ENCODE measurements at places on chromosomes 6 and 20.

DNA sequence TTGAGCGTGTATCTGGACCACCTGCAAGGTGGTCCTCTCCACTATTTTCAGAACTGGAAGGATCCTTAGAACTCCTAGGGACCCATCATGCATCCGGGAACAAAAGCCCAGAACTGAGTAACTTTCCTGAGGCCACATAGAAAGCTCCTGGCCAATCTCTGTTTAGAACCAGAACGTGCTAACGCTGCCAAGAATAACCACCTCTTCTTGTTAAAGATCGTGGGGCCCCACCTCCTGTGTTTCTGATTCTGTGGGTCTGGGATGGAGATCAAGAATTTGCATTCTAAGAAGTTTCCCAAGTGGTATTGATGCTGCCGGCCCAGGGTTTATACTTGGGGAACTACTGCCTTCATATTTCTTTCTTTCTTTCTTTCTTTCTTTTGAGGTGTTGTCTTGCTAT, 13.3 kb downstream of the CD40 start:
- DNase-seq = no peak

- DNase-seq = no peak
These were observed 158.2 kb upstream of the LAMA2 start for GRCh38 chr6:128724738-128725137.

- DNase-seq = no peak
These were observed 65.3 kb downstream of the CD83 start for GRCh38 chr6:14182916-14183315.

DNA sequence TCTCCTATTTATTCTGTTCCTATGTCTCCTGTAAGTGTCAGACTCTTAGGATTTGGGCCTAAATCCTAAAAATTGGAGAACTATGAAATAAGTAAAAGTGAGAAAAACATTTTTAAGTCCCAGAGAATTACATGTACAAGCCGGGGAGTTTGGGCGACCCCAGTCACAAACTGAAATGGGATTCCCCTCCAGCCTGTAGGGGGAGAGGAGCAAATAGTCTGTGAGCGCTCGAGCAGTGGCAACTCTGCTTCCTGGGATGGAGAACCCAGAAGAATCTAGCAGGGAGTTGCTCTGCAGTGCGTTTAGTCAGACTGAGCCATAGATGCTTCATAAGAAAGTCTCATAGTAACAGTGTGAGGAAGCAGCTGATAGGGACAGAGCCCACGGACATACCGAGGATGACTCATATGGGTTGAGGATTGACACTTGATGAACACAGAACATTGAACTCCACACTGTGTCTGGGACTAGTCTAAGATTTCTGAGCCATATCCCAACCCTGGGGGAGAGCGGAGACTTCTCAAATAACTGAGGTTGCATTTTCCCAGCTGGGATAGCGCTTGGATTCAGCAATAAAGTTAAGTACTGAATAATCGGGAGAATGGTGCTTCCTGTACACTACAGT, 437.2 kb downstream of the BCKDHB start:
- no peak for DNase-seq

- no peak for DNase-seq
These were observed 3.9 kb downstream of the LPIN3 start for GRCh38 chr20:41344477-41344876.

DNA sequence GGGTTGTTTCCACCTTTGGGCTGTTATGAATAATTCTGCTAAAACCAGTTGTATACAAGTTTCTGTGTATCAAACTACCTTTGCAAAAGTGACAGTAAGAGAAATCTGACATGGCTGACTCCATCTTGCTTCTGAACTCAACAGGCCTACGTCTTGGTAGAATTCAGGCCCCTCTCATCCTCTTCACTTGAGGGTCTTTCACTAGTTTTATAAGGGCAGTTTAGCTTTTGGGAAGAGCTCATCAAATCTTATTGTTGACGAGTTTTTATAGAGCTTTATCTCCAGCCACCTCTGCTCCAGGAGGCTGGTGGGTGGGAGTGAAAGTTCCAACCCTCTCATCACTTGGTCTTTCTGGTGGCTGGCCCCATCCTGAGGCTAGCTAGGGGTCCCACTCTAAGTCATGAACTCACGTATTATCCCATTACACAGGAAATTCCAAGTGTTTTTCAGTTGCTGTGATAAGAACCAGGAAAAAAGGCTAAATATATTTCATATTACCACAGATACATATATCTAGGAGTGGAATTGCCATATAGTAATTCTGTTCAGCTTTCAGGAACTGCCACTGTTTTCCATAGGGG, 11.6 kb downstream of the SNRPB start:
- DNase-seq = no peak

DNA sequence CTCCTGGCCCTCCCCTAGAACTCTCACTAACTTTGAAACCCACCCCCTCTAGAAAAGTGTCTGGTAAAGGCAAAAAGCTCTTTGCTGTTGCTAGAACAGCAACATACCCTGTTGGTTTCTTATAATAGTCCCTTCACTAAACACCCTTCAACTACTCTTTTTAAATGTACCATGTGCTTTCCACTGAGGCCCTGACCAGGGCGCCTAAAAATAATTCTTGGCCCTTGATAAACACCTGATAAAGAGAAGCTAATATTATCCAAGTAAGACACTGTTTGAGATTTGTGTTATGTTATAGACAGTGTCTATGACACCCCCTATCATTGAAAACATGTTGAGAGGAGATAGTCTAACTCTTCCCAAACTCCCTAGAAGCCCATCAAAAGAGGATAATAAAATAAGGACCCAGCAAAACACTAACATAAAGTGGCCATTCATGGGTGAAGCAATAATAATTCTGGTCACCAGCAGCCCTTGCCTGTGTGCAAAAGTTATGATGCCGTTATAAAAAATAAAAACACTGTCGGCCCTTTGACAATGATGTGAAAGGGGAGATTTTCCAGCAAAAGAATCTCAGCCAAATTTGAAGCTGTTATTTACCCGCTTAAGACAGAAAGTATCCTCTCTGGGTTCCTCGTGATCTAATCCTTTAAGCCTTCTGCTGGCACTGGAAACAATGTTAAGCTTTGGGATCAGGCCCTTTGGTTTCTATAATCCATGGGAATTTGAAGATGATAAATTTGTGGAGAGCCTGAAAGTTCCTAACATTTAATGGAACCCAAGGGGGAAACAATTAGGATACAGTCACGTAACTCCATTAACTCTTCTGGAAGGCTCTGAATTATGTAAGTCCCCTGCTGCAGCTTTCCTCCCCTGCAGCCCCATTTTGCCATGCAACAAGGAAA, 122.6 kb upstream of the PLCB4 start:
- no peak for DNase-seq

DNA sequence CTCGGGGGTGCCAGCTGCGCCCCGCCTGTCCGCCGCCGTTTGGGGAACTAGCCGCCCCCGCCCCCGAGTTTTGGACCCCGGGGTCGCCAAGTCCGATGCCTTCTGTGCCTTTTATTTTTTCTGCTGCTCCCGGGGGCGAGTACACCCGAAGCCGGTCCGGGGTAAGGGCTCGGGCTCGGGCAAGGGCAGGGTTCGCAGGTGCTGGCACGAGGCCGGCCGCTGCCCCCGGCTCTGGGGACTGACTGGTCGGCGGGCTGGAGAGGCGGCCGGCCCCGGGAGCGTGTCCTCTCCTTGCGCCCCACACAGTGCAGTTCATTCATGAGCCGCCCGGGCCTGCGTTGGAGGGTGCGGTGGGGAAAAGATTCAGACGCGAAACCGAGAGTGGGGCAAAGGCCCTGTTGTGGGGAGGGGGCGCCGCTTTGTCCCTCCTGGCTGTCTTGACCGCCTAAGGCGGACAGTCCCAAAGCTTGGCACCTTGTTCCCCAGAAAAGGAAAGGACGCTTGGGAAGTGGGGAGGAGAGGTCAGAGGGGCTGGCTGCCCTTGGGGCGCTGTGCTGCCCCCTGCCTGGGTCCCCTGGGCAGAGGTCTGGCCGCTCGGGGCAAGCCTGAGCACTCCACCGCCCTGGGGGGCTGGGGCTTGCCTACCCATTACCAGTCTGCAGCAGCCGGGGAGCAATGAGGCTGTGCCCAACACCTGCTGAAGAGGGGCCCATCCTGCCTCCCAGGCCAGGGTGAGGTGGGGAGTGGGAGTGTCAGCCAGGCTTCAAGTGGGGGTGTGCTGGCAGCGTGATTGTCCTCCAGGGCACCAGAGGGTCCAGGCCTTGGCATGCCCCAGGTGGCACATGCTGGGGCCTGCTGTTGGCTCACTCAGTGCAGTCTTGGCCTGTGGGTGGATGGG, 915 bp downstream of the TMEM63B start:
- DNase-seq = no peak

DNA sequence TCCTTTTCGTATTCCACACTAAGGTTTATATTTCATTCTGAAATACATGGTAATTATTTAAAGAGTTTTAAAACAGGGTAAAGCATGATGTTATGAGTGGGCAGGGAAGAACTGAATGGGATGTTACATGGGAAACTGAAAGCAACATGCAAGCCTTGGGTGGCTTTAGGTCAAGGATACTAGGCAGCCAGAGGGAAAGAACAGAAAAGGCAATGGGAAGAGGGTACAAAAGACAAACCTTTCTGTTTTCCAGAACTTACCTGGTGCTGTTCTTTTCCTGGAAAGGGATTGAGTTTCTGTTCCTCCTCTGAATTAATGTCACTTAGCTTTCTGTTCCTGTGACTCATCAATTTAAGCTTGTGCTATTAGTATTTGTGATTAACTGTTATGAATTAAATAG, 71.2 kb upstream of the SMIM8 start:
- no peak for DNase-seq

- DNase-seq = no peak
These were observed 255.1 kb upstream of the JAG1 start for GRCh38 chr20:10928841-10929421.

DNA sequence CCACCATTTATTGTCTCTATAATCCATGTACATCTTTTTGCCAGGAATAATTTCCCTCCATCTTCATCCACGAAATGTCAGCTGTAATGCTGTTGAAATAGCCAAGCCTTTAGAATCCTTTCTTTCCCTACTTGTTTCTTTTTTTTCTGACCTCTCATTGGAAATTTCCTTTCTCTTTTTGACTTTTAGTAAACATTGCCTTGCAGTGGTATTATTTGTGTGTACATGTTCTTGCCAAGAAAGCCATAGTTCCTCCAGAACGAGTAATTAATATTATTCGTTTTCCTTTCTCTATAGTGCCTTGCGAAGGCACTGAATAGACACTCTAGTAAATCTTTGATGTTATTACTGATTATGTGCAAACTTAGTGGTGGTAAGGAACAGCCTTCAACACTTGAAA, 282.2 kb downstream of the GJA1 start:
- DNase-seq = no peak

DNA sequence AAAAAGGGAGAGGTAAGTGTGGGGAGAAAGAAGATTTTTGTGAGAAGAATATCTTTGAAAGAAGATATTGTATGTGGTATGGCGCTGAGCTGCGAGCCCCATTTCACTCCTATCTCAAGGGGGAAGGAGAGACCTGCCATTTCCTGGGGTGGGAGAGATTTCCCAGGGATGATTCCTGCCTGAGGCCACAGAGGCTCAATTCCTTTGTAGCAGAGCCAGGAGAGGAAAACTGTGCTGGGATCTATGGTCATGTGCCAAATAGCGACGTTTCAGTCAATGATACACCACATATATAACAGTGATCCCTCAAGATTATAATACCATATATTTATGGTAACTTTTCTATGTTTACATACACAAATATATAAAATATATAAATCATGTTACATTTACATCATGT, 28.9 kb downstream of the TCF21 start:
- no peak for DNase-seq

DNA sequence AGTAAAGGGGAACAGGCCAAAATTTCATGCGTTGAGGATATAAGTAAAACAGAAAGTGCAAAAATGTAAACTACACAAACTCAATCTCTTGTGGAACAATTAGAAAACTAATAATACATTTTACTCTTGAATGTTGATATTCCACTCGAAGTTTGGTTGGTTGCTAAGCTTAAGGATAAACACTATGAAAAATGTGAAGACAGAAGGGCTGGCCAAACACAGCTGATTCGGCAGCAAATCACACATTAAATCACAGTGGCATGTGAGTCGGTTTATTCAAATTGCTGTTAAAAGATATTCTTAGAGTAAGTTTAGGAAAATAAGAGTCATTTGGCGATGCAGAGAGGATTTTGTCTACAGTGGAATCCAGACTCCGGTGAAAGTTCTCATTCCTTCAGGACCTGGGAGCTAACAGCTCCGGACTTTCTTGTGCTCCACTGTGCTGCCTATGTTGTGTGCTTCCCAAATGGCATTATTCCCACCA, 1.4 kb upstream of the EPM2A start:
- DNase-seq = no peak

GRCh38 chr6:85465762-85466161, 15.9 kb downstream of the NT5E start:
- DNase-seq = no peak

GRCh38 chr6:169896826-169897456, 145.5 kb downstream of the ERMARD start:
- DNase-seq = no peak

- no peak for DNase-seq
These were observed at the start of gene HS3ST5 for GRCh38 chr6:114342826-114343781. Gene HS3ST5, minus strand, starts transcription at chr6:114343023. Its CDS starts 280,178 bp downstream, at chr6:114062845.

DNA sequence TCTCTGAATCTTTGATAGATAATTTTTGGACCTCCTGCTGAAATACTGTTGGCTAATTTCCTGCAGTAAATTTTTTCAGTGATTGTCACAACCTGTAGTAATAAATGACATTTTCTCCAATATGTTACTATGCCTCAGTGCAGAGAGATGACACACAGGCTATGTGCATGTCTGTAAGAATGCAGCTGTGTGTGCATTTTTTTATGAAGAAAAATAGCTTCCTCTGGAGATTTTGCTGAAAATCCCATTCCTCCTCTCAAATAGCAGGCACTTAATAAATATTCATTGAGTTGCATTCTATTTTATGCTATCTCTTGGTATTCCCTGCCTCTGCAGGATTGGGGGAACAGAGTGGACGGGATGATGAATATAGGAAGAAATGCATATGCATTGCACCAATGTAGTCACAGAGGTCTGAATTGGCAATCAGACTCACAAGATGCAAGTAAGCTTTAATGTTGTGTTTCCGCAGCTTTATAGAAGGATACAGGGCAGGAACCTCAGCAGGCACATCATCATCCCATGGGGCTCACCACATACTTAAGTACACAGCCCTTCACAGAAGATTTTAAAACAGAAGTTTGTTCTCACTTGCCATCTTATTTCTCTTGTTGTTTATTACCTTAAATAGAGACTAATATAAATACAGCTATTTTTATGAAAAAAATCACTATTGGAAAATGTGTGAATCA, 474.7 kb downstream of the EPM2A start:
- DNase-seq = no peak

DNA sequence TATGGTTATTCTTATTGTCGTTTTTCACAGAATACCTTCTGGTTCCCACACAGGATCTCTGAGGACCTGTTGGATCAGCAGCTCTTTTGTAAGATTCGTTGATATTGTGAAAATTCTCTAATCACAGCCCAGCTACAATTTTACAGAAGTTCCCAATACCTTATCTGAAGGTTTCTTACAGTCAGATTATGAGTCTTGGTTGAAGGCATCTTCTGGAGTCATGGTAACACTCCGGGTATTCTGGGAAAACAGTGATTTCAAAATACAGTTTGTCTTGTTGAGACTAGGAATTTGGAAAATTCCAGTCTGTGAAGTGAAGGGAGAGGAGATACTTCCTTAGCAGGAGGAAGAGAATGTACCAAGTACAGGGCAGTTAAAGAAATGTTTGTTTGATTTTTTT, 22.2 kb upstream of the HLA-C start:
- DNase-seq = no peak

- no peak for DNase-seq
These were observed 705.9 kb downstream of the MAFB start for GRCh38 chr20:39983183-39983582.

Data from CD4-positive, alpha-beta T cell (primary cell).